M059J (cell line): ENCODE measurements at places on chromosomes 11 and 22.

DNA sequence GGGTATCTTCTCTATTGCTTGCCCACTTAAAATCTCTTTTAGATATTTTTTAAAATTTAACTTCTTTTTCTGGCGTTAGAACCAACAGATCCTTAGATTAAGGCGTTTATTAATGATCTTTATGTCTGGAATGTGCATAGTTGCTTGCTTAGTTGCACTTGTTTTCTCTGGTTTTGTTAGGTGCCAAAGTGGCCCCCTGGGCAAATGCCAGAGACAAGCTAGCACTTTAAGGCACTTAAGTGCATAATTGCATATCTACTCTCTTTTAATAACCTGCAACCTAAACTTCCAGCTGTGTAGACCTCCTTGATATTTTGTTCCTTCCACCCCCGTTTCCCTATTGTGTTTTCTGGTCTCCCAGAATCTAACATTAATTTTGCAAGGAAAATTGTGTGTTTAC is 3.3 kb downstream of the RBM4 start:
- no peak for DNase-seq

- DNase-seq: no peak
Observed at GRCh38 chr22:48402591-48403031, 1425.1 kb downstream of the BRD1 start.

GRCh38 chr11:36558571-36559413 is 9.0 kb upstream of the RAG1 start:
- DNase-seq: no peak

GRCh38 chr11:26575946-26576345 is 3.9 kb upstream of the MUC15 start:
- DNase-seq: no peak

DNA sequence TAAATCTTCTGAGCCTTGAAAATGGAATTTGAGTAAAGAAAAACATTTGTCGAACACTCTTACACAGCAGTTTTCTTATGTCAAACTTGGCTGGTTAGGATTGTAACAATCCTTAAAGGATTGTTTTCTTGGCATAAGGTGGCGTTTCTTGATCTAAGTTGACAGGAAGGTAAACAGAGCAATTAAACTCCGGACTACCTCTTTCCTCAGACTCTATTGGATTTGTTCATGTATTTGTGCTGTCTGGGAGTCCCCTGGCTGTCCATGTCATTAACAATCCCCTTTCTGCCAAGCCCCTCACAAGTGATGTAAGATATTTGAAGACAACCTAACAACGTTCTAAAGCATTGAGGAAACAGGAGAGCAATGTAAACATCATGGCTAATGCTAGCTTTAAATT is 222.5 kb upstream of the SNX19 start:
- no peak for DNase-seq

GRCh38 chr11:12007769-12008737 is at the start of gene DKK3:
TSS of gene DKK3 (minus strand) at chr11:12008626. CDS start at chr11:12008582, 44 bp downstream.
- peak; percentile 74 for DNase-seq

DNA sequence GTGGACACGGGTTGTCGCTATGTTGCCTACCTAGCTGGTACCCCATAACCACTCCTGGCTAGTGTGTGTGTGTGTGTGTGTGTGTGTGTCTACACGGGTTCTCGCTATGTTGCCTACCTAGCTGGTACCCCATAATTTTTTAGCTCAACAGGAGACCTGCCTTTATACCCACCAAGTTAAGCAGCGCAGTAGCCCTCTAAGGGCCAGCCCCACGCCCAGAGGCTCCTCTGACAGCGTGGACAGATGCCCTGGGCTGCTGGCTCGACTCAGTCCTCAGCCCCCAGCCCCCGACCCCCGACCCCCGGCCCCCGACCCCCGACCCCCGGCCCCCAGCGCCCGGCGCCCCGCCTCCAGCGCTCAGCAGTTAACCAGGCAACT is 351 bp upstream of the AKIP1 start:
- no peak for DNase-seq

DNA sequence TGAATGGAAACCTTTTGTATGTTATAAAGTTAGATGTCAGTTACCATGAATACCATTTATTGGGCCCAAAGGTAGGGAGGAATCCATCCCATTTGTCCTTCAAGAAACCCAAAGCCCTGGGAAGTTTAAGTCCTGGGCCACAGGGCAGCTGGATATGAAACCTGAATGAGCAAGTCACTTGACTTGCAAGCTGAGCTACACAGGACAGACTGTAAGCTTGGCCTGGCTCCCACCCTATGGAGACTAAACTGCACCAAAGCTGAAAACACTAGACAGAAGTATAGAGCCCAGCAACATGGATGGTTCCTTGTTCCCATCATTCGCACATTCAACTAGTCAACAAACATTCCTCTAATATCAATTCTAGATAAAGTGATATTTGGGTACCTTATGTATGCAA is 71.3 kb downstream of the KCNC1 start:
- DNase-seq: no peak

DNA sequence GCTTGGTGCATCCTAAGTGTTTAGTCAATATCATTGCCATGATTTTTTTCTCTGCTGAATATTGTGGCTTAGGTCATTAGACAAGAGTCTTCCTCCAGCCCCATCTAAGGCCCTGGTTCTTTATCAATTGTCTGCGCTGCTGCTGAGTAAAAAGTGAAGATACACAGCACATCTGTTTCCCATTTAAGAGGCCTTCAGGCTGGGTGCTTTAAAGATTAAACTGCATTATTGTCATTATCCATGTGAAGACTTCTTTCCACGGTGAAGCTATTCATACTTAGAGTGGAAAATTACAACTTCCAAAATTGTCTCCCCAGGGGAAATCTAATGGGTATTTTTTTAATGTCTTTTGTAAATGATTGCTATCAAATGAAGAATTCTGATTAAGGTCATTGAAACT is 719.8 kb upstream of the LRRC4C start:
- DNase-seq: no peak

DNA sequence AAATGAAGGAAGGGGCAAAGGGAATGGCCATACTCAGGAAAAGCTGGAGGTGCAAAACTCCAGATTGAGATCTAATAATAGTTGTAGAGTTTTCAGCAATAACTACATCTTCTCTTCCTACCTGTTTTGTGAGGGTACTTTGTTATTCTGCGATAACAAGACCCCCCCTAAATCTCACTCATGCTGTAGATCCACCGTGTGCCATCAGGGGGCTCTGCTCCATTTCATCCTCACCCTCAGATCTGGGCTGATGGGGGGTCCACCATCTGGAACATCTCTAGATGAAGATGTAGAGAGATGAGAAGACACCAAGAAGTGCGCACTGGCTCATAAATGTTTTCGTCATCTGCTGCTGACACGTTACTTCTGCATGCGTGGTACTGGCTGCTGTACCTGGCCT is 135.9 kb upstream of the KIRREL3 start:
- no peak for DNase-seq

- DNase-seq: no peak
Observed at GRCh38 chr11:129268371-129268770, 76.2 kb upstream of the ARHGAP32 start.

- DNase-seq: no peak
Observed at GRCh38 chr22:31104869-31105268, 2.5 kb downstream of the SELENOM start.
